ENCODE measurements at places on chromosomes 12 and 14.

- no peak for DNase-seq
These were observed 84.8 kb downstream of the EEA1 start for GRCh38 chr12:92844151-92844763.

DNA sequence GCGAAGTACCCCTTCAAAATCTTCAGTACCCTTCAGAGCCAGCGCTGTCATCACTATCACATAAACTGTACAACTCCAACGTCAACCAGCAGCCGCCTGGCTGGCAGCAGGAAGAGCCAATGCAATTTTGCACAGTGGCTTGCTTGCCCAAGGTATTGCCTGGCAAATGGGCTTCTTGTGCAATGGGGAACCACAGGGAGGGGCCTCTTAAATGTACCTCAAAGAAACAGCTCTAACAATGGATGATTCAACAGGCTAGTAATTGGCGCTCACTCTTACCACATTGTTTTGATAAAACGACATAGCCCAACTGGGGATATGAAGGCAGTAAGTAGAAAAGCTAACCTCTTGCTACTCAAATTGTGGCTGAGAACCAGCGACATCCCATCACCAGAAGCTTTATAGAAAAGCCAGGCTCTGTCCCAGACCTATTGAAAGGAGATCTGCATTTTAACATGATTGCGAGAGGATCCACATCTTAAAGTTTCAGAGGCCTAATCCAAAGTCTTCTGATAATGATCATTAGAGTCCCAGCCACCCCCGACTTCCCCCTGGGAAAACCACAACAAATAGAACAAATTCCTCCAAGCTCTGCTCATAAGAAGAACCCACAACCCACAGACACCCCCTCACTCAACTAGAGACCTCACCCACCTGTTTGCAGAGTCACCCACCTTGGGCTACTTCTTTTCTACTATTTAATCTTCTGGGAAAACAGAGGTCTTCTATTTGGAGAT, 125.3 kb upstream of the HIF1A start:
- no peak for DNase-seq

GRCh38 chr12:131487388-131488124, 223.3 kb upstream of the SFSWAP start:
- DNase-seq: no peak

GRCh38 chr14:97224016-97224415, 426.8 kb downstream of the VRK1 start:
- no peak for DNase-seq

DNA sequence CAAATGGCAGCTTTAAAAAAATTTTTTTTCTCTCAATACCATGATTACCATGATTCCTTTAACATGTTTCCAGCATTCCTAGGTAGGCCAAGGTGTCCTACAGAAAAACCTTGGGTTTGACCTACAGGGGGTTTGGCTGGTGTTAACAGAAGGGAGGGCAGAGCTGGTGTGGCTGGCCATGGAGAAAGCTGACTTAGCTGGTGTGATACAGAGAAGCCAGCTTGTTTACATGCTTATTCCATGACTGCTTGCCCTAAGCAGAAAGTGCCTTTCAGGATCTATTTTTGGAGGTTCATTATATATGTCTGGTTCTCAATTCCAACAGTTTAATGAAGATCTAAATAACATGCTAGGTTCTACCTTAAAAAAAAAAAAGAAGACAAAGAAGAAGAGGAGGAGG, 68.6 kb downstream of the EEA1 start:
- no peak for DNase-seq

Measured in SW 1271 (cell line).